ENCODE measurements at places on chromosomes 2 and 18. TPM values are rescaled to one million over a fixed set of nuclear protein-coding genes. Genes with fewer than 3 reads are reported as not detected.

GALNT14 gene
- total RNA-seq, result 0.12 TPM

CAVIN2 gene
- total RNA-seq, result 18.4 TPM

MOGAT1 gene
- total RNA-seq, result not detected

GATA6 gene
- 51.6 TPM for total RNA-seq

MYO7B gene
- 0.23 TPM for total RNA-seq

KLHL30 gene
- total RNA-seq, result 0.59 TPM

ZNF396 gene
- total RNA-seq, result 1.6 TPM

PLGLB1 gene
- 0.38 TPM for total RNA-seq

FBXO41 gene
- 0.23 TPM for total RNA-seq

GTF2A1L gene
- 0.98 TPM for total RNA-seq

LTBP1 gene
- 326 TPM for total RNA-seq

PROC gene
- not detected for total RNA-seq

MLPH gene
- 37.0 TPM for total RNA-seq

RGPD4 gene
- not detected for total RNA-seq

TET3 gene
- total RNA-seq, result 2.9 TPM

BCL11A gene
- total RNA-seq, result 0.08 TPM

All from smooth muscle cell of the coronary artery (primary cell).